ENCODE measurements at places on chromosomes 3 and 15.

DNA sequence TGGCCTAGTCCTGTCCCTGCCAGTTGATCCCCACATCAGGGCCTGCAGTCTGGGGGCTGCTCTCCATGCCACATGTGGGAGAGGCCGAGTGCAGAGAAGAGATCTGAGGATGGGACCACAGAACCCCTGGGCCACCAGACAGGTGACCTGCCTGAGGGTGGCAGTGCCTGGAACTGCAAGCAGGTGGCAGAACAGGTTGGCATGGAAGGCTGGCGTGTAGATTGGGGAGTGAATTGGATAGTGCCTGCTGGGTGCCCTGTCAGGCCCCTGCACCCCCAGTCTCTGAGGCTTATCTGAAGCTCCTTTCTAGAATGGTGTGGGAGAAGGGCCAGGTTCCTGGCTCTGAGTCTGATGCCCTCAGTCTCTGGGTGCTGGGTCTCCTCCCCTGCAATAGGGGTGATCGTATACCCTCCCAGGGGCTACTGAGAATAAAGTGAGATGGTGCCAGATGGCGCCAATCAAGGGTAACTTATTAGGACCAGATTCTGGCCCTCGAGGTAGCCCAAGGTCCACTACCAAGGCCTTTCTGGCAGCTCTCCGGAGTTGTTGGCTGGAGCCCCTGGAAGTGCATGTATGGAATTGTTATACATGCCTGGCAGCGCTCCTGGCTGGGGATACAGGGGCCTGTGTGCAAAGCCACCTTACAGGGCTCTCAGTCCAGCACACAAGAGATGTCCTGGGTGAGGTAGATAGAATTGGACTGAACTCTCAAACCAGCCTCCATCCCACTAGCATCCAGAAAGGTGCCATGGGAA is 15.7 kb downstream of the C3orf18 start:
- no peak for DNase-seq

- DNase-seq = no peak
Measured at GRCh38 chr3:187519428-187519890, 150.7 kb downstream of the SST start.

- no peak for DNase-seq
Measured at GRCh38 chr3:34256021-34256420, 457.6 kb downstream of the PDCD6IP start.

DNA sequence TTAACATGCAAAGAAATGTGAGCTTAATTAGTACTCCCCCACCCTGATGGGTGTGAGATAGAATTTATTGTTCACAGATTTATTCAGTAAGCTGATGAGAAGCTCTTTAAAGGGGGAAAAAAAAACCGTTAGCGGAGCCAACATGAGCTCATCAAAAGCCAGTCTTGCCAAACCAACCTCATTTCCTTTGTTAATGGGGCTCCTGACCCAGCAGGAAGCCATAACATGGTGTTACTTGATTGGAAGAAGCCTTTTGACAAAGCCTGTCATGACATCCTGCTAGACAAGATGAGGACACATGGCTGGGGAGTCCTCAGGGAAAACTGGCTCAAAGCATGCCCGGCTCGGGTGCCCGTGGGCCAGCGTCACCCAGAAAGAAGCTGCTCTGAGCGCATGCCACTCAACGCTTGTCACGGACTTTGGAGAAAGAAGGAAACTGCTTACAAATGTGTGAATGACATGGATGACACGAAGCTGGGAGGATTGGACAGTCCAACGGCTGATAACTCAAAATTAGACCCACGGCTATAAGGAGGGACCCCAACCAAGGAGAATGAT is 64.6 kb downstream of the SLCO2A1 start:
- peak; percentile 28 for DNase-seq

- DNase-seq = no peak
Measured at GRCh38 chr3:181940703-181941102, 229.0 kb downstream of the SOX2 start.

DNA sequence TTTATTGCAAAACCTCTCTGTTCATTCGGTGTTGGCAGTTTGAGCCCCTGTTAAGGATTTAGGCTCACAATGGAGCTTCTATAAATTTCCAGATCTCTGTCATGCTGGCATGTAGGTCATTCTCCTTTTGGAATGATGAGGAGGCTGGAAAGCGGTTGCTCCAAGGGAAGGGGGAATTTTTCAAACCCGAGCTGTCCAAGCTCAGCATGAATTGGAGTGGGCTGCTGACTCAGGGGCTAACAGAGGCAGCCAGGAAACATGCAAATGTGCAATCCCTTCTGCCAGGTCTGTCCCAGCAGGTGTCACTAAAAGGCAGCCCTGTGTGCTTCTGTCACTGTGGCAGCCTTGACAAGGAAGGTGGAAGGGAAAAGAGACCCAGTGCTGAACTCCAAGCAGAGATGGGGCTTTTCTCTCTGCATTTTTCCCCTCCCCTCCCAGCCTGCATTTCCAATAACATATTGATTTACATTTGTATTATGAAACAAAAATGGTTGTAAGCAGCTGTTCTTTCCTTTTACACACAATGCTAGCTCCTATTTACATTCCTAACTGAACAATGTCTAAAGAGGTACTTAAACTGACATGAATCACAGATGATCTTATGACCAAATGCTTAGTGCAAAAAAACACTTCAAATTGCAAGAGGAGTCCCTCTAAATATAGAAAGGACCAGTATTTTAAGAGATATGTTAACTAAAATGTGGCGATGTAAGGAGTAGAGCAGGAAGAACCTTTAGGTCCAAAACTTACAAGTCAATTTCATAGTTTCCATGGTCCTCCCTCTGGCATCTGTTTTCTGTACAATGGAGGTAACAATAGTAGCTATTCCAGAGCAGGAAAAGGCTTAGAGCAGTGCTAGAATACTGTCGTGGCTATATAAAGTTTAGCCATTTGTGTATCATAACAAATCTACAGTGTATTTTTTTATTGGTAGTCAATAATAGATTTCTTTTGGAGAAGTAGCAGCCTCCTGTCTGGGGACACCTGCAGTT is 84.5 kb upstream of the ATP10A start:
- no peak for DNase-seq

GRCh38 chr15:73034221-73034620 is 18.0 kb upstream of the NEO1 start:
- DNase-seq = no peak

- peak; percentile 21 for DNase-seq
Measured at GRCh38 chr3:146431240-146431639, 38.1 kb downstream of the PLSCR2 start.

- DNase-seq = no peak
Measured at GRCh38 chr3:133404920-133405319, 5.1 kb downstream of the BFSP2 start.

DNA sequence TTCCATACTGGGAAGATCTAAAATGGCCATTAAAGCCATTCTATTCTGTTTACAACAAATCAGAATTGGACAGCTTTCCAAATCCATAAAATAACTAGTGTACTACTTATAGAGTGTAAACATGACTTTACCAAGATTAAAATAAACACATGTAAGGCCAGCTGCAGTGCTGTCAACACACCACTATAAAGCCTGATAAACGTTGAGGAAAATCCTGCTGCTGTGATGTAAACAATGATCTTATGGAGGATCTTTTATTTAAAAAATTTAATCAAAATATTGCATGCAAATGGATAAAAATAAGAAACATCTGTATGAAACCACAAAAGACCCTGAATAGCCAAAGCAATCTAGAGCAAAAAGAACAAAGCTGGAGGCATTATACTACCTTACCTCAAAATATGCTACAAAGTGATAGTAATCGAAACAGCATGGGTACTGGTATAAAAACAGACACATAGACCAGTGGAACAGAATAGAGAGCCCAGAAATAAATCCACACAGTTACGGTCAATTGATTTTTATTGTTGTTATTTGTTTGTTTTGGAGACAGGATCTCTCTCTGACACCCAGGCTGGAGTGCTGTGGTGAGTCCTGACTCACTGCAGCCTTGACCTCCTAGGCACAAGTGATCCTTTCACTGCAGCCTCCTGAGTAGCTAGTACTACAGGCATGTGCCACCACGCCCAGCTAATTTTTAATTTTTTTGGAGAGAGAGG is 428.8 kb upstream of the C2CD4B start:
- DNase-seq = no peak

GRCh38 chr3:112096176-112096575 is 10.0 kb downstream of the C3orf52 start:
- DNase-seq = no peak

- DNase-seq = peak; percentile 59
Measured at GRCh38 chr3:142929109-142929508, 34.4 kb downstream of the PAQR9 start.

- DNase-seq = no peak
Measured at GRCh38 chr3:126510308-126510910, 7.2 kb downstream of the UROC1 start.

DNA sequence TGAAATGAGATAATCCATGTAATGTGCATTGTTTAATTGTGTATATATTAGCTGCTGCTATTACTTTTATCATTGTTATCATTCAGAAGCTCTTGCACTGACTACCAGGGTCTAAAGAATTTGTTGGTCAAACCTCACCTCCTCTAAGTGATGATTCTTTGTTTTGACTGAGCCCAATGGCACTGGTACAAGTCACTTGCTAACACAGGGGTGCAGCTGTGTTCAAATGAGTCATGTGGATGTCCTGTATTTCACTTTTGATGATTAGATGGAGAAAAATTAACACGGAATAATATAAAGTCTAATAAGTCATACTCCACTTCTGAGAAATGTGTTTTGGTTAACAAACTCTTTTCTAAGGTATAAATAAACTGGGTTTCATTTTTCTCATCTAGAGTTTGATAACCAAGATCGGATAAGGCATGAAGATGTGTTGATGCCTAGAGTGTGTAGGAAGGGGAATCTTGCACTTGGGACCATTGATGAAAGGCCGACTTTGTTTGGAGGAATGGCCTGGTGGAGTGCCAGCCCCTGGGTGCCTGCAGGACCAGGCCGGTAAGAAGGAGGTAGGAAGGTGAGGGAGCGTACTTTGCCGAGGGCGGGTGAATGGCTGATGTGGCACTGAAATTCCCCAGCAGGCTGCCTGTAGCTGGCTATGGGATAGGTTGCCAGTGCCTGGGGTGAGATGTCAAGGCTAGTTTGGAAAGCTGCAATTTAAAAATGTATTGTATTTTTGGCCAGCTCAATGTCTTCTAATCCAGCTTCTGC is 244.7 kb upstream of the ZPLD1 start:
- DNase-seq = no peak

- no peak for DNase-seq
Measured at GRCh38 chr15:101470548-101471239, 18.8 kb downstream of the PCSK6 start.

- peak; percentile 89 for DNase-seq
Measured at GRCh38 chr3:72347819-72348319, 500.4 kb downstream of the SHQ1 start.

GRCh38 chr3:108602935-108603294 is 13.4 kb downstream of the DZIP3 start:
- DNase-seq = no peak

DNA sequence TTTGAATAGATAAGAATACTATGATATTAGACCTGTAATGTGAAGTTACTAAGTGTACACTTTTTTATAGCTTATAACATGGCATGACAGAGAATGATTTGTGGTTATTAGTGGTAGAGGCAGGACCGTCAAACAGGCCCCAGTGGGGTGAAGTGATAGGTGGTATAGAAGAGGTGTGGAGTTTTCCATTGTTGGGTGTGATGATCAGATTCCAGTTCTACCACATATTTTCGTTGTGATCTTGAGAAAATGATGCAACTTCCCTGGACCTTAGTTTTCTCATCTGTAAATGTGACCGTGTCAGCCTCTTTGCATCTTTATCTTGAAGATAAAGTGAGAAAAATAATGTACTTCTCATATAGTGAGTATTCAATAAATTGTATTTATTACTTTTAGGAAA is 30.3 kb upstream of the UTS2B start:
- DNase-seq = no peak

GRCh38 chr3:52695798-52696671 is 9.6 kb downstream of the GLT8D1 start:
- DNase-seq = no peak

- peak; percentile 97 for DNase-seq
Measured at GRCh38 chr3:120642368-120642948, 39.6 kb downstream of the HGD start.

GRCh38 chr3:129013491-129013891 is 12.4 kb downstream of the EFCC1 start:
- no peak for DNase-seq

DNA sequence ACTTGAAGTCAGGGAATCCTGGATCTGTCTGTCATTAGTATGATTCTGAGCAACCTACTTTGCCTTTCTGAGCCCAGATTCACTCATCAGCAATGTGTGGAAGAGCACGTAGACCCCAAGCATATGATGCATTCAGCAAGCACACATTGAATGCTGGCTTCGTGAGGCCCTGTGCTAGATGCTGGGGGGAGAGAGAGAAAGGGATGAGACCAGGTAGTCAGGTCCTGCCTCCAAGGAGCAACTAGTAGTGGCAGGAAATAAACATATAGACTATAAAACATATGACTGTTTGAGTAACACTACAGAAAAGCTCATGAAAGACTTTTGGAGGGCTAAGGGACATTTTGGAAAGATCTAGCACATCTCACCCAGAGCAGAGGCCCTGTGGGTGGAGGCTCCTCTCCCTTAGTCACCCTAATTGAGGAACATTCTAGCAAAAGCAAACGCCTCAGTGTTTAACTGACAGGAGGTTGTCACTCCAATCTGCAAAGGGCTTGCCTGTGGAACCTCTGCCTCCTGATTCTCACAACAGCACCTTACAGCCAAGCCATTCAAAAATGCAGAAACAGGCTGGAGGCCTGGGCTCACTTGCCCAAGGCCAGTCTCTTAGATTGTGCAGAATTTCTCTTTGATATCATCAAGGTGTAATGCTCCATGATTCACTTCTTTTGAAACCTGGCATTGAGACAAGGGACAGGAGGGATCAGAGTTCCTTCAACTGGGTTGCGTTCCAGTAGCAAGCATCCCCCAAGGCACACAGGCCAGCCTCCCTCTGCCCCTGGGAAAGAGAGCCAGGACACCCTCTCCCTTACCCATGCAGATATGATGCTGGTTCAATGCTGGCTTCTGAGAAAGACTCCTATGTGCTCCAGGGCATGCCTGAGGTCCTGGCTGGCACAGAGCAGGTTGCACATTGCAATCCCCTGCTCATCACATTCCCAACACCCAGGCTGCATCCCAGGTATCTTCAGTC is 26.1 kb downstream of the STARD5 start:
- DNase-seq = no peak

GRCh38 chr3:58288011-58288728 is 17.9 kb upstream of the RPP14 start:
- no peak for DNase-seq

- no peak for DNase-seq
Measured at GRCh38 chr3:48983096-48983495, 6.9 kb upstream of the P4HTM start.

GRCh38 chr15:98651036-98651481 is 2.7 kb downstream of the IGF1R start:
- DNase-seq = peak; percentile 43

GRCh38 chr15:35260941-35261340 is 175.8 kb upstream of the NANOGP8 start:
- no peak for DNase-seq
